Activated CD8-positive, alpha-beta memory T cell treated with anti-CD3 and anti-CD28 coated beads, Interleukin-2, amount 10 ng/mL, durations not matched to agents 7 days and 5 days (primary cell): ENCODE measurements at places on chromosomes 1 and 21.
A peak's percentile ranks its signal among the peaks of the same experiment; 100 is the strongest.

- DNase-seq = no peak
- H3K27ac ChIP-seq = no peak overlapping the region
- no peaks in the 10 kb centered on the region for H3K4me1 ChIP-seq
- H3K36me3 ChIP-seq = no peaks in the 10 kb centered on the region
Measured at GRCh38 chr1:43518935-43519686, 11.6 kb upstream of the PTPRF start.

GRCh38 chr1:41483001-41483850, 1.3 kb downstream of the EDN2 start:
- no peaks in the 10 kb centered on the region for H3K4me1 ChIP-seq
- H3K36me3 ChIP-seq = no peaks in the 10 kb centered on the region
- peaks cover 14% of the 10 kb centered on the region for H3K27me3 ChIP-seq
- H3K4me3 ChIP-seq = no peak overlapping the region
- DNase-seq = no peak

GRCh38 chr21:44875316-44875700, 1.8 kb upstream of the PTTG1IP start:
- no peaks in the 10 kb centered on the region for H3K36me3 ChIP-seq
- peak overlapping the region; percentile 90 for H3K27ac ChIP-seq
- no peak for DNase-seq
- peaks cover 32% of the 10 kb centered on the region for H3K4me1 ChIP-seq
- H3K4me3 ChIP-seq = peak overlapping the region; percentile 82
- no peaks in the 10 kb centered on the region for H3K27me3 ChIP-seq

GRCh38 chr1:22373252-22373651, 78.4 kb upstream of the ZBTB40 start:
- no peak overlapping the region for H3K27ac ChIP-seq
- no peaks in the 10 kb centered on the region for H3K4me1 ChIP-seq
- H3K27me3 ChIP-seq = peaks cover 8% of the 10 kb centered on the region
- H3K4me3 ChIP-seq = no peak overlapping the region
- DNase-seq = no peak

GRCh38 chr1:85047472-85048295, 616 bp downstream of the MCOLN3 start:
- H3K36me3 ChIP-seq = peaks cover 4% of the 10 kb centered on the region
- peak overlapping the region; percentile 72 for H3K4me3 ChIP-seq
- H3K27me3 ChIP-seq = peaks cover 51% of the 10 kb centered on the region
- no peak overlapping the region for H3K27ac ChIP-seq

GRCh38 chr1:210323957-210324356, 4.7 kb upstream of the HHAT start:
- H3K27me3 ChIP-seq = peaks cover 15% of the 10 kb centered on the region
- H3K27ac ChIP-seq = no peak overlapping the region
- H3K4me3 ChIP-seq = no peak overlapping the region

- no peaks in the 10 kb centered on the region for H3K27me3 ChIP-seq
- H3K4me1 ChIP-seq = no peaks in the 10 kb centered on the region
- H3K4me3 ChIP-seq = no peak overlapping the region
- H3K27ac ChIP-seq = no peak overlapping the region
Measured at GRCh38 chr1:80825067-80825466, 975.7 kb upstream of the ADGRL2 start.

DNA sequence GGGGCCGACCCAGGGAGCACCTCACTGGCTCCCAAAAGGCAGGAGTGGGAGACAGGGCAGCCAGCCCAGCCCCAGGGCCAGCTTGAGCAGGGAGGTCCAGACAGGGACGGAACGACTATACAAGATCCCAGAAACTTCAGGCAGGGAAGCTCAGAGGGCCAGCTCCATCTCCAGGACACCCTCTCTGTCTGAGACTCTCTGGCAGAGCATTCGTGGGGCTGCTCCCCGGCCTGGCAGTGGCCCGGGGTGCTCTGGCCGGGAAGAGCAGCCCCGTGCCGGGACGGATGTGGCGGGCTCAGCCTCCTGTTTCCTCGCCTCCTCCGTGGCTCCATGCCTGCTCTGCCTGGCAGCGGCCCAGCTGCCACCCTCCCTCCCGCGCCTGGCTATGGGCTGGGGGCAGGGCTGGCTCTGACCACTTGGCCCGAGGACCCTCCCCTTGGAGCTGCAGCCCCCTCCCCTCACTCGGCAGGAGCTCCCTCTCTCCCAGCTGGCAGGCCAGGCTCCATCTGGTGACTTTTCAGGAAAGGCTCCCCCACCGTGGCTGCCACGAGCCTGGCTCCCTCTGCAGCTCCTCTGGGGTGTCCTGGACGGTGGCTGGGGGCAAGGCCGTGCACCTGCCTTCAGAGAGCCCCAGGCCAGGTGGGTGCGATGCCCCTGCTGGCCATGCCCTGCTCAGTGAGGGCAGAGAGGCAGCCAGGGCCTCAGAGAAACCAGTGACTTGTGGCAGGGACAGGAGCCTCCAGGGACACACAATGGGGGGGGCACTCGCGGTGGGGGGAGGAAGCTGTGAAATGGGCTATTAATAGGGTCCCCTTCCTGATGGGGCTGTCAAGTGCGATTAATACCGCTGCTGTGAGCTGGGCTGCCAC, 5.6 kb upstream of the PLCH2 start:
- no peak overlapping the region for H3K4me3 ChIP-seq
- DNase-seq = no peak
- no peaks in the 10 kb centered on the region for H3K36me3 ChIP-seq
- no peak overlapping the region for H3K27ac ChIP-seq

- no peak overlapping the region for H3K4me3 ChIP-seq
- no peaks in the 10 kb centered on the region for H3K4me1 ChIP-seq
- H3K27ac ChIP-seq = no peak overlapping the region
- DNase-seq = no peak
- H3K27me3 ChIP-seq = peaks cover 59% of the 10 kb centered on the region
- H3K36me3 ChIP-seq = no peaks in the 10 kb centered on the region
Measured at GRCh38 chr1:180562640-180563025, 3.9 kb downstream of the OVAAL start.

GRCh38 chr1:187537936-187538335, 709.2 kb downstream of the PLA2G4A start:
- no peaks in the 10 kb centered on the region for H3K36me3 ChIP-seq
- no peaks in the 10 kb centered on the region for H3K4me1 ChIP-seq
- no peak overlapping the region for H3K27ac ChIP-seq
- no peaks in the 10 kb centered on the region for H3K27me3 ChIP-seq

- DNase-seq = no peak
- no peak overlapping the region for H3K27ac ChIP-seq
- H3K27me3 ChIP-seq = peaks cover 8% of the 10 kb centered on the region
- H3K4me3 ChIP-seq = no peak overlapping the region
Measured at GRCh38 chr1:17272646-17273045, 23.7 kb downstream of the PADI3 start.

DNA sequence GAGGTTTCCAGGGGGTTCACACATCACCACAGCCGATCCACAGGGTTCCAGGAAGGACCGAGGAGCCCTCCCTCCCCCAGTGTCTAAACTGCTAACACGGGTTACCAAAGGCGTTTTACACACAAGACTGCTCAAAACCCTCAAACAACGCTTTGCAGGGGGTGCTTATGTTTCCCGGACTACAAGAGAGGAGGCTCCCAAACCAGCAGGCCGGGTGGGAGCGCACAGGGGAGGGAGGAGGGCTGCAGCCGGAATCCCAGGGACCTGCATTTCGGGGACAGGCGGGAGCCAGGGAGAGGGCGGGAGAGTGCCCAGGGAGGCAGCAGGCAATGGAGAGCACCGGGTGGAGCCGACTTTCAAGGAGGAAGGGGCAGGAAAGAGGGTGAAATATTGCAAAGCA, 50.8 kb downstream of the ACBD3 start:
- DNase-seq = peak; percentile 38
- H3K36me3 ChIP-seq = no peaks in the 10 kb centered on the region
- H3K4me3 ChIP-seq = no peak overlapping the region
- no peak overlapping the region for H3K27ac ChIP-seq
- H3K27me3 ChIP-seq = no peaks in the 10 kb centered on the region

DNA sequence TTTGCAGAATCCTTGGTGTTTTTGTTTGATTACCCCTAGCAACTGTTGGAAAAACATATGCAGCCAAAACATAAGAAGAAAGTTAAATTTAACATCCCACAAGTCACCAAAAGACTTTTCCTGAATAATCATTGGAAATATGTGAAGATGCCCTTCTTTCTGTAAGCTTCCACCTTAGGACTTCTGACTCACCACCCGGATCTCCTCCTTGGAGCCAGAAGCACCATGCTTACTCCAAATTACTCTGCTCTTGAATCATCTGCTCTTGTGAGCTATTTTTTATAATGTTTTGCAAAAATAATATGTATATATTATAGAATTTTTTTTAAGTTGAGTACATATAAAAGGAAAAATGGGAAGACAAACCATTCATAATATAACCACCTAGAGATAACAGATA, 391.7 kb downstream of the KCTD3 start:
- H3K4me3 ChIP-seq = no peak overlapping the region
- H3K36me3 ChIP-seq = no peaks in the 10 kb centered on the region
- no peaks in the 10 kb centered on the region for H3K27me3 ChIP-seq

DNA sequence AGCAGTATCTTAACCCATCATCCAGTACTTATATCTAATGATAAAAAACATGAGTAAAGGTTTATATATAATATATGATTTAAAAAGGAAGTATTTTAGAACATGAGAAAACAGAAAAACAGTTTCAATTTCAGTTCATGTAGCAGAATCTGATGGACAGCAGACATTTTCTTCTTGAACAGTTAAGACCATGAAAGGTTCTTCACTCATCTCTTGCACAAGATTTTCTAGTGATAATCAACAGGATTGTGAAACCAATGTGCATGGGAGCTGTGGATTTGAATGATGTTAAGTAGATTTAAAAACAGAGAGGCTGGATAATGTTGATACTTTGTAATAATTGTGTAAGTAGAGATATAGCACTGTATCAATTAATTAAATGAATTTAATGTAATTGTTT, 1297.6 kb downstream of the BRINP3 start:
- no peak overlapping the region for H3K4me3 ChIP-seq
- DNase-seq = no peak
- H3K36me3 ChIP-seq = no peaks in the 10 kb centered on the region
- H3K27ac ChIP-seq = no peak overlapping the region
- H3K4me1 ChIP-seq = no peaks in the 10 kb centered on the region
- H3K27me3 ChIP-seq = no peaks in the 10 kb centered on the region

GRCh38 chr1:9289711-9290485, 2.8 kb upstream of the SPSB1 start:
- no peak overlapping the region for H3K4me3 ChIP-seq
- H3K4me1 ChIP-seq = peaks cover 22% of the 10 kb centered on the region

DNA sequence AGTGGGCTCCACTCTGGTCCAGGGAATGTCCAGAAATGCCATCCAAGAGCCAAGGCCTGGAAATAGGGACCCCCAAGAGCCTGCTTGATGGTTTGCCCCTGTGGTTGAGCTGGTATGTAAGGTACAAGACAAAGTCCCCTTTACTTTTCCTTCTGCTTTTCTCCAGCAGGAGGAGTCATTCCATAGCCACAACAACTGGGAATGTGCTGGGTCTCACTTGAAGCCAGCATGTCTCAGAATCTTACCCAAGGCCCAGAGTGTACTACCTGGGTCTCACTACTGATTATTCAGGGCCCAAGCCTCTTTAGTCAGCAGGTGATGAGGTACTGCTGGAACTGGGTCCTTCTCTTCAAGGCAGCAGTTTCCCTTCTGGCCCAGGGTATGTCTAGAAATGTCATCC, 62.1 kb upstream of the CD55 start:
- no peaks in the 10 kb centered on the region for H3K4me1 ChIP-seq
- H3K27me3 ChIP-seq = no peaks in the 10 kb centered on the region
- DNase-seq = no peak
- no peak overlapping the region for H3K27ac ChIP-seq
- H3K36me3 ChIP-seq = peaks cover 6% of the 10 kb centered on the region
- H3K4me3 ChIP-seq = no peak overlapping the region

- no peak overlapping the region for H3K4me3 ChIP-seq
- no peak overlapping the region for H3K27ac ChIP-seq
- H3K27me3 ChIP-seq = no peaks in the 10 kb centered on the region
- no peak for DNase-seq
- H3K36me3 ChIP-seq = peaks cover 7% of the 10 kb centered on the region
Measured at GRCh38 chr1:174680101-174680500, 232.3 kb downstream of the GPR52 start.
